ENCODE measurements at places on chromosomes 1 and 21.
A peak's percentile ranks its signal among the peaks of the same experiment; 100 is the strongest.

DNA sequence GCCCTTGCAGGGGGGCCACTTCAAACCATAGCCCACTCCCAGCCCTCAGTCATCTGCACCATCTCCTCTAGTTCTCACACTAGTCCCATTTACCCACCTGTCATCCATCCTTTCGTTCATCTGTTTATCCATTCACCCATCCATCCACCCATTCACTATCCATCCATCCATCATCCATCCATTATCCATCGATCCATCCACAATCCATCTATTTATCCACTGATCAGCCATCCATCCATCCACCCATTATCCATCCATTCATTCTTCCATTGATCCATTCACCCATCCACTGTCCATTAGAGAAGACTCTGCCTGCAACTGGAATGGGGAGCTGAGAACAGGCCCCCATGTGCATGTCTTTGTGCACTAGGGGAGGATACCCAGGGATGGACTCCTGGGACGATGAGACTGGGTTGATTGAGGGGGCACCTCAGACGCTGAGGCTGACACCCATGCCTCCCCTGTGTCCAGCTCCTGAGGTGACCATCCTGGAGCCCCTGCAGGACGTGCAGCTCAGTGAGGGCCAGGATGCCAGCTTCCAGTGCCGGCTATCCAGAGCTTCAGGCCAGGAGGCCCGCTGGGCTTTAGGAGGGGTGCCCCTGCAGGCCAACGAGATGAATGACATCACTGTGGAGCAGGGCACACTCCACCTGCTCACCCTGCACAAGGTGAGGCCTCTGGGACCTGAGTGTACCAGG is 97.9 kb downstream of the TRIM11 start:
- DNase-seq = peak; percentile 28

- DNase-seq = peak; percentile 93
Measured at GRCh38 chr1:81550753-81551152, 250.0 kb upstream of the ADGRL2 start.

GRCh38 chr1:68620571-68620970 is 123.7 kb upstream of the DEPDC1 start:
- DNase-seq = peak; percentile 23

DNA sequence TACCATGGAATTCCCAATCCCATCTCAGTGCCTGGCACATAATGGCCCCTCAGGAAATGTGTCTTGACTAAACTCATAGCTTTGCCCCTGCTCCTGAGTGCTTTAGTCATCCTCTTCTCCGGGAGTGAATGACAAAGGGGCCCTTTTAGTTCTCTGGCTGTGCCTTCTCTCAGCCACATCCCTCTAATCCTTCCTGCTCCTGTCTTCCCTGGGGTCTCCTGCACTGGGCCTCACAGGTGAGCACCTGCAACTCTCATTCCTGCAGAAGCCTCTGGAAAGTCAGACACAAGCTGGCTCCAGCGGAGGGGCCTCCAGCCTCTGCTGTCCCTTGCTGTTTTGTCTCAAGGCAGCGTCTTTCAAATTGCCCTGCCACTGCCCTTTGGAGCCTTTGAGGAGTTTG is 14.0 kb upstream of the ETV3L start:
- DNase-seq = no peak

DNA sequence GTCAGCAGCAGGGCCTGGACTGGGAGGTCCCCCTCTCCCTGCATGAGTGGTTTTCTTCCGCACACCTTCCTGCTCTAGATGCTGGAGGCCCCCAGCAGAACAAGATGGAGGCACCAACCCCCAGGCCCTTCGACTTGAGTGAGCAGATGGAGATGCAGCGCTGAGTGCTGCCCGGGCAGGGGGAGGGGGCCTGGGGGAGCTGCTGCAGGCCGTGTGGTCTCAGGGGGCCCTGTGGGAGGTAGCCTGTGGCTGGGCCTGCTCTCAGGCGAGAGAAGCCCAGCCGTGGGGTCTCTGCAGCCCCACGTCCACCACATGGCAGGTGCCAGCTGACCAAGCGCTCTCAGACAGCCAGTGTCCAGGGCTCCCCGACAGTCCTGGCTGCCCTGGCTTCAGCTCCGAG is 1.2 kb upstream of the FAAP20 start:
- DNase-seq = no peak

DNA sequence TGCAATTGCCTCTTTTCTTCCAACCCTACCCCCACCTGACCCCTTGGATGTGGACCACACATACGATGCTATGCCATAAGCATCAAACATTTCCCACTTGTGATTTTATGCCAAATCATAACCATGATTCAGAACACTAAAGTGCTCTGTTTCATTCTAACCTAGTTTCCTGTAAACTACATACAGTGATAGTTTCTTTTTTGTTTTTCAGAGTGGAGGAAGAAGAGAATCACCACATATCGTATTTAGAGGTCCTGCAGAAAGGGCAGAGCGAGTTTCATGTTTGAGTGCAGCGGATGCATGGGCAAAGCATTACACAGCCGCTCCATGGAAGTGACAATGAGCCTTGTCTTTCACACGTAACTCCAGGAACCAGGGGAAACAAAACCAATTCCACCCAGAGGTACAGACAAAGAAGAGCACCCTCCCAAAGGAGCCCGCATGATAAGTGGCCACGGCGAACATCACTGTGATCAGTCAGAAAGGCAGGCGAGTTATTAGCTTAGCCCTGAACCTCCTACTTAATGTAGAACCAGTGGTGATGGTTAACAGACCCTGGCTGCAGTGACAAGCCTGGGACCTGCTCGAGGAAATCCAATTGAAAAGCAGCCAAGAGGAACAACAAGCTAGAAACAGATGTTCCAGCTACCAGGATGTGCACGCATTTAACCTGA is 64.0 kb upstream of the ZNF281 start:
- DNase-seq = no peak

- DNase-seq = no peak
Measured at GRCh38 chr1:185281245-185281644, 35.8 kb downstream of the IVNS1ABP start.

- no peak for DNase-seq
Measured at GRCh38 chr1:34188985-34189384, 12.3 kb downstream of the C1orf94 start.

- peak; percentile 80 for DNase-seq
Measured at GRCh38 chr21:42337830-42338728, 12.7 kb downstream of the TFF2 start.

- DNase-seq = no peak
Measured at GRCh38 chr1:199044191-199044590, 405.4 kb downstream of the PTPRC start.

DNA sequence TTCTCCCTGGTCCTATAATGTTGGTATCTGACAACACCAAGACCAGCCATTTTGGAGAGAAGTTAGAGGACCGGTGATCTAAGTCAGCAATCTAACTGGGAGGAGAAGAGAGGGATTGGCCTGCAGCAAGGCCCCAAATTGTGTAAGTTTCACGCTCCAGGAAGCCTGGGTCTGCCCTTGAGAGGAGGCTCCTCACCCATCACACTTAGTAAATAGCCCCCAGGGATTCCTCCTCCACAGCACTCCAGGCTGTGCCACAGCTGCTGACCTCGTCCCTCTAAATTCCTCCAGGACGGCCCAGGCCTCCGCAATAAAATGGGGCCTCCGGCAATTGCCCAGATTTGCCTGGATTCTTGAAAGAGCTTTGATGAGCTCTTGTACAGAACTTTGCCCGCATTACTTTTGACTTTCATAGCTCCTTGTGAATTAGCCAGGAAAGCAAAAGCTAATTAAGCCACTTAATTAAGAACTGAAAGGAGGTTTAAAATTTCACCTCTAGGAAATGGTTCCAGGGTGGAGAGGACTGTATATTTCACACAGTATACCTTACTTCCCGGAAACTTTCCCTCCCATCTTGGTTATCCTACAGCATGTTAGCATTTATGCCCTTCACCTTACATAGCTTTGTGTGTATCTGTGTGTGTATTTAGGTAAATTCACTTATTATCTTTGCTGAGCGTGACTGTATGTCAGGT is 90.5 kb downstream of the LAMC2 start:
- peak; percentile 44 for DNase-seq

DNA sequence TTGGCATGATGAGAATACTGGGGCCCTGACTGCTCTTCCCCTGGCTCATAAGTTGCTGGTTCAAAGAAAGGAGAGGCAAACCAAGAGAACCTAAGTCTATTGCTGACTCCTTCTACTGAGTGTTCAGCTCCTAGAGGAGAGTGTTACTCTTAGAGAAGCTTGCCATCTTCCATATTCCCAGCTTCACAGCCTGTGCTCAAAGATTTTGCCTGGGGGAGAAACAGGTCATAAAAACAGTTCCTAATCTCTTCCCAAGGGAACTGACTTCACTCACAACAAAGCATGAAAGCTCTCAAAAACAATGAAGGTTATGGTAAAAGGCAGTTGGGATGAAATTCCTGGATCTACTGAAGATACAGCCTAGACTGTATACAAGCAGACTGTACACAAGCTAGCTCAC is 37.1 kb downstream of the LRRC40 start:
- peak; percentile 19 for DNase-seq

DNA sequence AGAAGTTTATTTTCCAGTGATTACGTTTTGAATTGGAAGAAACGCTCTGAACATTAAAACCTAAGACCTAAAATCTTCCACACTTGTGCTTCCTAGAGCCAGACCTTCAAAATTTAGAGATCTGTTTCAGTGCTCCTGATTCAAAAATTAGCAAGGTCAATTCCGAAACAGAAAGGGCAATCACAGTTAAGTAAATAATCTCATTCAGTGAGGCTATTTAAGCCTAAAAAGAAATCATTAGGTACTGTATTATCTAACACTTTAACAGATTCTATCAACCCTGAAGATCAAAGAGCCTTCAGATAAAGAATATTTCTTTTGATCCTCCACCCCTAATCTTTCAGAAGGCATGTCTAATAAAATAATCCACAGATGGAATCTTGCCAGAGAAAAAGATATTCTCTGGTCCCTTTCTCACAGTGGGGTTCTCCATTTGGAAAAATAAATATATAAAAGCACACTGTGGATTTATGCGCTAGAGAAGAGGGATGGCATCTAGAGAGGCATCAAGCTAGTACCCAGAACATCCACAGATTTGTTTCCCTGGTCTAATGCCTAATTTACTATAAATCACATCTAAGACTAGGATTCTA is 54.4 kb downstream of the ZZZ3 start:
- no peak for DNase-seq

GRCh38 chr21:42587036-42587435 is 66.4 kb upstream of the PDE9A start:
- no peak for DNase-seq

DNA sequence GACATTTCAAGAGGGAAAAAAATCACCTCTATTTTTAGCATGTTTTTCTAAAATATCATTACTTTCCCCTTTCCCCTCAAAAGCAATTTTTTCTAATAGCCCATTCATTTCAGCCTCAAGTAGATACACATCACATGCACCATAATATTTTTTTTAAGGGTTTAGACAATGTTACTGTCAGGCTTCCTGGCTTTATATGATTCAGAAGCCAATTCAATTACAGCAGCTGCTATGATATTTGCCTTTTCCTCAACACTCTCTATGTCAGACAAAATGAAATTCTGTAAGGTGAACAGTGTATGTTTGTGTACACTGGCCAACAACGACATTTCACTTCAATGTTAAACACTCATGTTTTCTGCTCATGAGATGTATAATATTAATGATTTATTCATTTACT is 46.5 kb downstream of the OMA1 start:
- DNase-seq = no peak

DNA sequence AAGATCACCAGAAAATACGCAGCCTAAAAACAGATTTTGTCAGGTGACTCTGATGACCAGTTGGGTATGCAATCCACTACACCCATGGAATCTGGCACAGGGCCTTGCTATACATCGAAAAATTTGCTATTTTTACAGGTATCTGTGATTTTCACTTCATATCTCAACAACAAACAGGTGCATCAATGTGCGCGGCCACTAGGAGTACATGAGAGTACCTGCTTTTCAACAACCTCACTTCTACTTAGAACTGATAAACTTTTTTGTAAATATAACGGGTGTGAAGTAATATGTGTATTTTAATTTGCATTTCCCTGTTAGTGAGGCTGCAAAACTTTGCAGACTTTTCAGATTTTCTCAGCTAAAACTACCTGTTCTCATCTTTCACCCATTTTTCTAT is 80.8 kb downstream of the SLC45A1 start:
- no peak for DNase-seq

DNA sequence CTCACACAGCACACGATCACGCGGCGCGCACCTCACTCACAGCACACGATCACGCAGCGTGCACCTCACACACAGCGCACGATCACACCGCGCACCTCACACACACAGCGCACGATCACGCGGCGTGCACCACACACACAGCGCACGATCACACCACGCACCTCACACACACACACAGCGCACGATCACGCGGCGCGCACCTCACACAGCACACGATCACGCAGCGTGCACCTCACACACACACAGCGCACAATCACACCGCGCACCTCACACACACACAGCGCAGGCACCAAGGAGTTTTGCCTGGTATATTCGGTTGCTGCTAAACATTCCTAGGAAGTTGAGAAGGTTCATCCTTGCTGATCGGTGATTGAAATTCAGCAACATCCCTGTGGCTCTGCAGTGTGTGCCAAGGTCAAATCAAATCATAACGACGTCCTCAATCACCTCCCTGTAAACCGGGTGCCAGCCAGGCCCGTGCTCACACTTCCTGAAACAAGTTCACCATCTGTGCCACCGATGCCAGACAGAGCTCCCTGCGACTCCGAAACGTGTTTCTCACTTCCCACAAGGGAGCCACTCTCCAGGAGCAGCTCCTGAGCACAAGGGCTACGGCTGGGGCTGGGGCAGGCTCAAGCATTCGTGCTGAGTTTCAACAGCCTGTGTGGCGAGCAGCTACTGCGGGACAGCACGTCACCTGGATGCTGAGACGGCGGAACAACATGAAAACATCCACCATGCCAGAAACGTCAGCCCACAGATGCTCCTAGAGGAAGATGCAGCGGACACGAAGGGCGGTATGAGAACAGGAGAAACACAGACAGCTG is 30.2 kb downstream of the WDR4 start:
- DNase-seq = no peak

GRCh38 chr1:203985676-203986075 is 87.2 kb upstream of the SOX13 start:
- DNase-seq = peak; percentile 82

DNA sequence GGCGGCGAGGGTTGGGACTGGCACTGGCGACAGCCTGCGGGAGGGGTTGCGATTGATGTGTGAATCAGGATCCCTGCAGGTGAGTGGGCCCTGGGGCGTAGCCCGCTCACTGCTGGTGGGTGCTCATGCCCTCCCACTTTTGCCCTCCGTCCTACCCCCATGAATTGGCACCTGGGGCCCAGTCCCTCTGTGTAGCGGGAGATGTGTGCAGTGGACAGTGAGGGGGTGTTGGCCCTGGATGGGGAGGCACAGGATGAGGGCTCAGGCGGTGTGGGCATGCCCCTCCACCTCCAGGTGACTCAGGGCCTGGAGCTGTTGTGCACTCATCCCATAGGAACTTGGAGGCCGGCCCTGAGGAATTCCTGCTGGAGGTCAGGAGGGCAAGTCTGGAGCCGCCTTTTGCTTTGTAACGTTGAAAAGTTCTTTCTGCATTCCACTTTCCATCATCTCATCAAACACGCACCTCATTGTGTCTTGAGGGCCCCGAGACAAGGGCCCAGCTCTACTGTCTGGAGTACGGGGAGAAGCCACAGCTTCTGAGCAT is 3.0 kb downstream of the PEAR1 start:
- peak; percentile 93 for DNase-seq
